Stimulated activated CD4-positive, alpha-beta T cell treated with anti-CD3 and anti-CD28 coated beads, Interleukin-4, amount 100 ng/mL, for 1 hour (primary cell): ENCODE measurements at places on chromosomes 3 and 15.

GRCh38 chr15:71788646-71789579 lies 21.4 kb upstream of the NR2E3 start:
- DNase-seq = no peak

DNA sequence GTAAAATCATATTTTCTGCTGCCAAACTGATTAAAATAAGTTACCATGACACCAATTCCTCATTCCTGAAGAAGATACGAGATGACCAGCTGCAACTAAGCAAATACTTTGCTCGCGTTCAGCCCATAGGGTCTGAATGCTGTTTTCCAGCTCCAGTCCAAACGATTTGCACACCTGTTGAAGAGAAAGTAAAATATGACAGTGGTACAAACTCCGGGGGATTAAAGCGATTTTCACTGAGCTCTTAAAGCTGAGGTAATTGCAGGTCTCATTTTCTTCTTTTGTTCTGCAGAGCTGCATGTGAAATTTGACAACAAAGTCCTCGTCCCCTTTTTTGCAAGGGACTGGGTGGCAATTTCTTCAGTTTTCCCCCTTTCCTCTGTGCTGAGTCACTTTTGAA lies 118.4 kb downstream of the NR2F2 start:
- DNase-seq = no peak

DNA sequence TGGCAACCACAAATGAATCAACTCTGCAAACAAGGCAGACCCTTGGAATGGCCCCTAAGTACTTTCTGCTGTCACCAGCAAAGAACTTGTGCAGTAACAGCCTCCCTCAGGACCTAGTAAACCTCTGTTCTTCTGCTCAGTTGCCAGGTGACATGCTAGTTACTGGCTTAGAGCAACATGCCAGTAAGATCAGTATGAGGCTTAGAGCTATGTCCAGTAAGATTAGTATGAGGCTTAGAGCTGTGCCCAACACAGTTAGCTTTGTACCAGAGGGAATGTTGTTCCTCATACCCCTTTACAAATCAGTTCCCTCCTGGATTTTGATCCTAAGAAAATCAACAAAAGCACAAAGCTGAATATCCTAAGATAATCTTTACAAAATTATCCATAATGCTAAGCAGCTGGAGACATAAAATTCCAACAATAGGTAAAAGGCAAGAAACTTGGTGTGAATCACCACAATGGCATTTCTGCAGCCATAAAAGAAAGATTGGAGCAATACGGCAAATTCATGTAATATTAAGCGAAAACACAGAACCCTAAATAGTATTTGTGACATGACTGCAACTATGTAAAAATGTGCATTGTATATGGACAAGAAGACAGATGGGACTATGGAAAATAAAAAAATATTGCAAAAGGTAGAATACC lies 107.3 kb upstream of the LPP start:
- DNase-seq = no peak

DNA sequence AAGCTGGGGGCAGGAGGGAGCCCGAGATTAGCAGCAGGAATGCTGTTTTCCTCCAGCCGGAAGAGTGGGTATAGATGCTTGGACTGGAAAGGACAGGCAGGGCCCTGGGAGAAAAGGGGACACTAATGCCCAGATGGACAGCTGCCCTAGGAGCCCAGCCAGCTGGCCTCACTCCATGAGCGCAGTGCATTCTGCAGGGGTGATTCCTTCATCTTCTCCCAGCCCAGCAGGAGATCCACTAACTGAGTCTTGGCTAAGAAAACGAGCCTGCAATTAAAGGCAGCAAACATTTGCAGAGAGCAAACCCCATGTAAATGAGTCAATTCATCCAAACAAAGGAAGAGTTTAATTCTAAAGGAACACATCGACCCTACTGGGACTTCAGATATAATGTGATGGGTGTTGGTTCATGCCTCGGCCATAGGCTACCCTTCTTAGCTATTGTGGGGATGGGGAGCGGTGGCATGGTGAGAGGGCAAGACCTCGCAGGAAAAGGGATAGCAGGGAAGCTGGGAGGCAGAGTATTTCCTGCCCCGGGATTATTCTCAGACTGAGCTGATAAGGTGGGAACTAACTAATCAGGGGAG lies 13.3 kb upstream of the MINAR1 start:
- no peak for DNase-seq

DNA sequence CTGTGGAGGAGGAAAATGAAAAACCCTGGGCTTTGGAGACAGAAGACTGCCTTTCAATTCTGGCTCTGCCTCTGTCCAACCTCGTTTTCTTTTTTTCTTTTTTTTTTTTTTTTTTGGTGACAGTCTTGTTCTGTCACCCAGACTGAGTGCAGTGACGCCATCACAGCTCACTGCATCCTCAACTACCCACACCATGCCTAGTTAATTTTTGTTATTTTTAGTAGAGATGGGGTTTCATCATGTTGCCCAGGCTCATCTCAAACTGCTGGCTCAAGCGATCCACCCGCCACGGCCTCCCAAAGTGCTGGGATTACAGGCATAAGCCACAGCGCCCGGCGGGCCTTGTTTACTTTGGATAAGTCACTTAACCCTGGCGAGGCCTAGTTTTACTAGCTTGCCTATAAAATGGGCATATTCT lies 66.3 kb upstream of the SLC25A26 start:
- no peak for DNase-seq

- DNase-seq = no peak
These were observed 47.4 kb downstream of the MRPL46 start for GRCh38 chr15:88419830-88420229.

GRCh38 chr3:195096484-195097330 lies 174.3 kb downstream of the XXYLT1 start:
- no peak for DNase-seq
